Fibroblast of skin of abdomen (primary cell): ENCODE measurements at places on chromosomes 11 and 22.

DNA sequence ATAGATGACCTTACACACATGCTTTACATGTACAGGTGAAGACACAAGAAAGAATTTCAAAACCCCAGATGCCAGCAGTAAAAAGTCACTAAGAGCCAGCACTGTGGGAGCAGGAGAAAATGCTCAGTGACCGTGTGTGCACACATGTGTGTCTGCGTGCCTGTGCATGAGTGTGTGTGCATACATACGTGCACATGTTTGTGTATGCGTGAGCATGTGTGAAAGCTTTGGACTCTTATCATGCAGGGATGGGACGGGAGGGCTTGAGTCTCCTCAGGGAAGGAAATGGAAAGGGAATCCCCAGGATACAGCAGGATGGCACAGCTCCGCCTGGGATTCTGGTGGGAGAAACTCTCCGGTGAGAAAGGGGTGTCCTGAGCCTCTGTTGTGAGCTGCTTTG lies 121.5 kb upstream of the B3GAT1 start:
- no peak for DNase-seq

DNA sequence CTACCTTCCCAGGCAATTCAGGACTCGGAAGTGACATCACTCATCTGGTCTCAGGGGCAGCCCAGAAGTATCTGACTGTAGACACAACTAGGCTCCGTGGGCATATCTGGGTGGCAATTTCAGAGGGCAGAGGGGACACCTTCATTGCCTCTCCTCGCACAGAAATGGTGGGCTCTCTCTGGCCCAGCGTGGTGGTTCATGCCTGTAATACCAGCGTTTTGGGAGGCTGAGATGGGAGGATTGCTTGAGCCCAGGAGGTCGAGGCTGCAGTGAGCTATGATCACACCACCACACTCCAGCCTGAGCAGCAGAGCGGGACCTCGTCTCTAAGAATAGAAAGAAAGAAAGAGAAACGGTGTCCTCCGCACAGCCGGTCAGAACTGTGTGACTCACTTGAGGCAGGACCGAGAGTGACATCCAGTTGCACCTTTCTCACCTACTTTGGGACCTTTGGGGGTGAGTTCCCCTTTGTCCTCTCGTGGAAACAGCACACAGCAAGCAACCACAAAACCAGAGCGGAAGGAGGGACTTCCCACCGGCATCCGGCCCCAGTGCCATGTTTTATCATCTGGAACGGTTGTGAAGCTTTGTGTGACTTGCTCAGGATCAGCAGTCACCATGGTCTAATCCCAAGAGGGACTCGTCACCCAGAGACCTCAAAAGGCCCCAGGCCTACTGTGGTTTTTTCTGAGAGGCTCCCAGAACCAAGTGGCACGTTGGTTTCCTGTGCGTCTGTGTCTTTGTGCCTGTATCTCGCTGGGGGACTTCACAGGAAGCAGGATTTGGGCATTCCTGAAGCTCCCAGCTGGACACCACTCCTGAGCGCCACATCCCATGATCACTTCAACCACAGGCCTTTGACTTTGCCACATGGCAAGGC lies 38.4 kb upstream of the EMID1 start:
- DNase-seq = no peak

- no peak for DNase-seq
Observed at GRCh38 chr11:35049859-35050531, 89.0 kb upstream of the CD44 start.

GRCh38 chr11:70437111-70437784 lies 38.9 kb downstream of the CTTN start:
- no peak for DNase-seq

GRCh38 chr11:36243641-36244040 lies 45.6 kb downstream of the COMMD9 start:
- no peak for DNase-seq

DNA sequence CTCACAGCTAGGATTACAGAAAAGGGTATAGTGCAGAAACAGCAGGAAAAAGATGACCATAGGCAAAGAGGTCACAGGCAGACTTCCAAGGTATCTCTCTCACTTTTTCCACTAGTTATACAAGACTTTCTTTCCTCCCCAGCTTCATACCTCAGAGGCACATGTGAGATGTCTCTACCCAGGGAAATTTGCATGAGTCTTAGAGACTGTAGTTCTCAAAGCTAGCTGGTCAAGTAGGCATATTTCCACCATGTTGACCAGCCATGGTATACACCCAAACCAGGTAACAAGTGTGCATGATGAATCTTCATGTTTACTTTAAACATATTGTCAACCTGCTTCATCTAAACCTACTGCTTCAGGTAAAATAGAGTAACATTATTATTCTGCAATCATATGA lies 27.9 kb downstream of the PRMT3 start:
- DNase-seq = no peak

- DNase-seq = peak; percentile 35
Observed at GRCh38 chr11:26949846-26950245, 44.1 kb upstream of the FIBIN start.

DNA sequence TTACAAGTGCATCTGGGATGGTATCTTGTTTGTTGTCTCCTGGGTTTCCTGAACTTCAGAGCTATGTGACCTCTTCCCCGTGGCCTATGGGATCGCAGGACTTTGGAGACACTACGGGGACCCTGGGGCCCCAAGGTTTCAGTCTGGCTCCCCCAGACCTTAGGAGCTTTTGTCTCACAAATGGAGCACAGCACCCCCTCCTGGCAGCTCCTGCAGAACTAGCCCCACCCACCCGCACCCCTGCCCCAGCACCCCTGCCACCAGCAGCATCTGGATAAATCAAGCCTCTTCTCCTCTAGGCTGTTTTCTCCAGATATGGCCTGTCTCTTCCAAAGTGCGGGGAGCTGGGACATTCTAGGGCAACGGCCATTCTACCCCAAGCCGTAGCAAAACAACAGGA lies 10.4 kb downstream of the RCOR2 start:
- no peak for DNase-seq

DNA sequence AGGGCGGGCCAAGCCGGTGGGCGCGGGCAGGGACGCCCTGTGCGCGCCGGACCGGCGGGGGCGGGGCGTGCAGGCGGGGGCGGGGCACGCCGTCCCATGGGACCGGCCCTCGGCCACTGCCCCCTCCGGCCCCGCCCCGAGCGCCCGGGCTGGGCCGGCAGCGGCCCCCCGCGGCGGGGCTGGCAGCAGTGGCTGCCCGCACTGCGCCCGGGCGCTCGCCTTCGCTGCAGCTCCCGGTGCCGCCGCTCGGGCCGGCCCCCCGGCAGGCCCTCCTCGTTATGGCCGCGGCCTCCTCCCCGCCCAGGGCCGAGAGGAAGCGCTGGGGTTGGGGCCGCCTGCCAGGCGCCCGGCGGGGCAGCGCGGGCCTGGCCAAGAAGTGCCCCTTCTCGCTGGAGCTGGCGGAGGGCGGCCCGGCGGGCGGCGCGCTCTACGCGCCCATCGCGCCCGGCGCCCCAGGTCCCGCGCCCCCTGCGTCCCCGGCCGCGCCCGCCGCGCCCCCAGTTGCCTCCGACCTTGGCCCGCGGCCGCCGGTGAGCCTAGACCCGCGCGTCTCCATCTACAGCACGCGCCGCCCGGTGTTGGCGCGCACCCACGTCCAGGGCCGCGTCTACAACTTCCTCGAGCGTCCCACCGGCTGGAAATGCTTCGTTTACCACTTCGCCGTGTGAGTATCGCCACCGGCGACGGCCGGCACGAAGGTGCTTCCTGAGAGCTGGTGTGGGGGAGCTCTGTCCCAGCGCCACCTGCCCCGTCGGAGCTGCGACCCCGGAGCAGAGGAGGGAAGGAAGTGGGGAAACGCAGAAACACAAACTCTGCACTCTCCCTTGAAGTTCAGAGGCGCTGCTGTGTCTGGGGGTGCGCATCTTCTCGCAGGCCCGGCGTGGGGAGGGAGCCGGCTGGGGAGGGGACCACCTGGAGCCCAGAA lies at the start of gene KCNQ1:
TSS of gene KCNQ1 (plus strand) at position 188 of the 925 bp plus-strand sequence. CDS start at position 279, 91 bp downstream.
- no peak for DNase-seq

GRCh38 chr22:47225931-47226633 lies 463.6 kb downstream of the TBC1D22A start:
- no peak for DNase-seq

GRCh38 chr11:80096736-80097135 lies 655.9 kb upstream of the TENM4 start:
- peak; percentile 91 for DNase-seq

DNA sequence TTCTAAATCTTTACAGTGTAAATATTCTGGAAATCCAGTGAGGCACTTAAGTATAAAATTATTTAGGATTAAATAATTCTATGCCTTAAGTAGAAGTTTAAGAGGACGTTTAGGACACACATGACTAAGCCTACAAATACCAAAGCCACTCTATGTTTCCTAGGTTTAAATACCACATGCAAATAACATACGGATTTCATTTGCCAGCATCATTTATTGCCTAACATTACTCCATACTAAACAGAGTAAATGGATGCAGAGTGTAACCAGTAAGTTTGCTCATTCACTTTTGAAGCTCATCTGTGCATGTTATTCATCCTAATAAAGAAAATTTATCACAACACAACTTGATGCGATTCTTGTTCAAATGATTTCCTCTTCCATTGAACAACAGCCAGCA lies 4.1 kb downstream of the BDNF start:
- DNase-seq = peak; percentile 82

DNA sequence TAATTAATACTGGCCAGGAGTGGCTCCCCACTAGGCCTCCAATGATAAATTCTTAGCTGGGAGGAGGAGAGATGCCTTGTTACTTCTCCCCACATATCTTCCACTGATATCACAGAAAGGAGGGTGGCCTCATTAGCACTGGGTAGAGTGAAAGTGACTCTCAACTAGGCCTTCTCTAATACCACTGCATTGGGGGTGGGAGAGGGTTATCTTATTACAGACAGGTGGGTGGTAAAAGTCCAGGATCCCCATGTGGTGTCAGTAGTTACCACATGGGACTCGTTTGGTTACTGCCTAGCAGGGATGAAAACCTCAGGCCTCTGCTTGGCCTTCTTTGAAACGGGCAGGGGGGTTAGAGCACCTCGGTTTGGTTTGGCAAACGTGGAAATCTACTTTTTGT lies 167.3 kb downstream of the UVRAG start:
- no peak for DNase-seq

- no peak for DNase-seq
Observed at GRCh38 chr22:48713272-48714205, 1114.1 kb downstream of the BRD1 start.

DNA sequence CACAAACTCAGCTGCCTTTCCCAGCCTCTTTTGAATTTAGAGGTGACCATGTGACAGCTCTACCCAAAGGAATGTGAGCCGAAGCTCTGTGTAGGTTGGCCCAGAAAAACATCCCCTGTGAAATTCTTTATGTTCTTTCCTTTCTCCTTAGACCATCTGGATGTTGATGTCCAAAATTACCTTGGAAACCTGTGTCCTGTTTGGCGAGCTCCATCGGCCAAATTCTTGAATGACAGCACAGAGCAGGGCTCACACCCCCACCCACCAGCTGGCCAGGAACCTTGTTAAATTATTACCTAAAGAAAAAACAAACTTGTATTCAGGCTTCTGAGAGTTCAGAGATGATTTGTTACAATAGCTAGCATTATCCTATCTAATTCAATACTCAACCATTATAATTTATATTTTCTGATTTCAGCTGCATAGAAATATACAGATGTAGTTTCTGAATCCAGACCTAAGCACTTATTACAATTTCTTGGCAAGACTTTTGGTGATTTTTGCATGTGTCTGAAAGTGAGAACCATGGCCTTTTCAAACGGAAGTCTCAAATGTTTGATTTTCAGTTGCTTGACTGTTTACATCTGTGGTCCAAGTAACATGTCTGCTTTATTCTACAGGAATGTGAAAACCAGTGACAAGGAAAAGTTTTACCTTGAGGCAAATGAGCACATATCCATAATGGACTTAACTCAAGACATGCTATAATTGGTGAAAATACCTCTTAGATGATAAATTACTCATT lies 554.2 kb downstream of the NTM start:
- peak; percentile 61 for DNase-seq

DNA sequence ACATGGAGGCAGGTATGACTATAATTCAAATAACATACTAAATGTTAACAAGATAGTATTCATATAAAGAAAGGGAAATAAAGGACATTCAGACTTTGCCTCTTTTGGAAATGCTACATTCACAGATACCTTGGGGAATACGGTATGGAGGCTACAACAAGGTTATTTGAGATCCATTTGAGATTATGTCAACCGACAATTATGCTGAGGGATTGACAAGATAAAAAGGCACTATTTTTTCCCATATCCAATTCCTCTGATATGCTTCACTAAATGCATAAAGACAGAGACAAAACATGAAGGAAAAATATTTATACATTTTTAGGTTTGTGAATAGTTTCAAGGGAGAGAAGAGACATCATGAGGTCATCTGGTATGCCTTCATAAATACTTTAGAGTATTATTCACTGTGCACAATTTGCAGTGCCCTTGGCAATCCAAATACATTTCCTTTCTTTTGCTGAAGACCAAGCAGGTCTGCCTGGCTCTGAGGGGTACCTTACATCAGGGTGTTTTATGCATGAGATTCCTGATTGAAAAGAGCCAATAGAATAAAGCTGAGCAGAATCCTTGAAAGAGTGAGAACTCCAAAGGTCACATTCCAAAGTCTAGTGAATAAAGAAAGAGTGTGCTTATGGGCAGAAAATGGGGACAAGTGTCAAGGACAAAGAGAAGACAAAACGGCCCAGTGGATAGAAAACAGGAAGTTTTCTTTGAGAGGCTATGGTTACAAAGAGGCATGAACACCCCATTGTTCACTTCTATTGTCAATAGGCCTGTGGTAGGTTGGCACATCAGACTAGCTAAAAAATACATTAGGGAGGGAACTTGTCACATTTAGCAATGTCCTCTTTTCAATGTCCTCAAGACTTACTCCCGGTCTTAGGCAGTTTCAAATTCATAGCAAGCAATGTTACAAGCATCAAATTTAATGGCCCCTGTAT lies 455.8 kb downstream of the LRRC4C start:
- peak; percentile 54 for DNase-seq

- DNase-seq = peak; percentile 22
Observed at GRCh38 chr11:78110830-78111229, 28.6 kb downstream of the ALG8 start.

DNA sequence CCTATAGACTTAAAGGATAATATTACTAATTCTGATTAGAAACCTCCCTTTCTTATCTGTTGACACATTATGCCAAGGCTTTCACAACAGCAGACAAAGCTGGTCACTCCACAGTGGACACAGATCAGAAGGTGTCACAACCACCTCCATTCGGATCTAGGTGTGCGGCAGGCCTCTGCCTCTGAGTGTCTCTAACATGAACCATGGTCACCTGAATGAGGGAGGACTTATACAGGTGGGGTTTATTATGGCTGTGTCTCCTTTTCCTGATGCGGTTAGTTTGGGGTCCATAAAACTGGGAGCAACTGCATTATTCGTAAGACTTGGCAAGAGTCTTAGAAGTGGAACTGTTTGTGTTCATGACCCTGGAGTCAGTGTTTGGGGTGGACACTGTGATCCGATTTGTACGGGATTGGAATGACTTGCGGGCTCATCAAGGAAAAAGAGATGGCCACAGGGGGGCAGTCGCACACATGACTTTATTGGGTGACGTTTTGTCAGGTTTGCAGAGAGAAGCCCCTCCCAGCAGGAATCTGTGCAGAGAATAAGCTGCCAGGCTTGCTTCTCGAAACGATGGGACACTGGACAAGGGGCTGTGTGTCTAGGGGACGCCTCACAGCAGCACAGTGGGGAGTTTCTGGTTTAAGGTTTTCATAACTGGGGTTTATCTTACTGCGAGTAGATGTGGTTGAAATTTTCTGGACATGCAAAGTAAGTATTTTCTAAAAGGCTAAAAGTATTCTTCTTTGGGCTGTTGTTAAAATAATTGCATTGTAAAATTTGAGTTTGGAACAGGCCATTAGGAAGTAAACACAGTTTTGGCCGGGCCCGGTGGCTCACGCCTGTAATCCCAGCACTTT lies 90.6 kb downstream of the GAB4 start:
- DNase-seq = peak; percentile 5

GRCh38 chr11:47332791-47333525 lies 19.5 kb downstream of the MYBPC3 start:
- no peak for DNase-seq

GRCh38 chr11:128311742-128312719 lies 275.3 kb downstream of the ETS1 start:
- DNase-seq = no peak
